ENCODE measurements at places on chromosomes 2 and 18.

- no peak for DNase-seq
Observed at GRCh38 chr2:172108587-172108930, 5.9 kb upstream of the DLX2 start.

GRCh38 chr2:238862701-238863100, 14.8 kb downstream of the TWIST2 start:
- DNase-seq, result no peak

- DNase-seq, result no peak
Observed at GRCh38 chr18:48566589-48566988, 27.8 kb downstream of the CTIF start.

- no peak for DNase-seq
Observed at GRCh38 chr2:18830962-18831361, 241.6 kb upstream of the NT5C1B start.

- DNase-seq, result no peak
Observed at GRCh38 chr2:66574701-66575624, 140.0 kb downstream of the MEIS1 start.

- DNase-seq, result no peak
Observed at GRCh38 chr2:168766600-168766999, 35.8 kb upstream of the NOSTRIN start.

DNA sequence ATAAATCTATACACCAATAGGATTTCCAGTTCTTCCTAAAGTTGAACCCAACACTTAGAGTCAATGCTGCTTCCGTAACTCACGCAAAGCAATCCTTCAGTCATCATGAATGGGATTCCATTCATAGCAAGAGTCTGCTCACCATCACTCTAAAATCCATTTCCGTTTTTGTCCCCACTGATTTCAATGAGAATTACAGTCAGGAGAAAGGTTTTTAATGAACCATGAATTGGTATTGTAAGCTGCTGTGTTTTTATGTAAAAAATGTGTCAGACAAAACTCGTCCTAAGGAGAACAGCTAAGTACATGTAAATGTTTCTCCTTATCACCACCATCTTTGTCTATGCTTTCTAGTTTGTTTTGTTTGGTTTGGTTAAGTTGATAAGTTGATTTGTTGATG, 391.5 kb downstream of the IRS1 start:
- no peak for DNase-seq

DNA sequence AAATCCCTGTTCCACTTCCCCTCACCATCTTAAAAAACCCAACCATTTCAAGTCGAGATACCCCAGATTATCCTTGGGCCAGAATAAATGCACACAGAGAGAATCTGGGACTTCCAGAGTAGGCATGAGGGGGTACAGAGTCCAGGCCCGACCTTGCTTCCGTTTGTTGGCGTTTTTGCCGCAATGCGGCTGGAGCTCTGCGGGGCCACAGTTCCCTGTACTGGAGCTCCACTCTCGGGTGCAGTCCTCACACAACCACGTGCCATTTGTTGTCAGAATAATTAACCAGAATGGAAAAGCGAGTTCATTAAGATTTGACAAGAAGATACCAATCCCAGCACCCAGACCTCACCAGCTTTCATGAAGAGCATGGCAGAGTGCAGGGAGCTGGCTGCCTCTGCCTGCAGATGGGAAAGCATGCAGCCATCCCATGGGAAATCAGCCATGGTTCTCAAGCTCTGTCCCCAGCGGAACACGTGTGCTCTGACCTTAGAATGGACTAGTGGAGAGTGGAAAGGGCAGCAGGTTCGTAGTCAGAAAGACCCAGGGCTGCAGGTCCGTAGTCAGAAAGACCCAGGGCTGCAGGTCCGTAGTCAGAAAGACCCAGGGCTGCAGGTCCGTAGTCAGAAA, 472.8 kb downstream of the EIPR1 start:
- DNase-seq, result no peak

GRCh38 chr2:111995148-111995547, 59.9 kb upstream of the TMEM87B start:
- DNase-seq, result no peak

GRCh38 chr2:232994446-232994845, 18.6 kb downstream of the NGEF start:
- DNase-seq, result no peak

GRCh38 chr18:45106331-45106774, 425.7 kb downstream of the SETBP1 start:
- peak; percentile 51 for DNase-seq

DNA sequence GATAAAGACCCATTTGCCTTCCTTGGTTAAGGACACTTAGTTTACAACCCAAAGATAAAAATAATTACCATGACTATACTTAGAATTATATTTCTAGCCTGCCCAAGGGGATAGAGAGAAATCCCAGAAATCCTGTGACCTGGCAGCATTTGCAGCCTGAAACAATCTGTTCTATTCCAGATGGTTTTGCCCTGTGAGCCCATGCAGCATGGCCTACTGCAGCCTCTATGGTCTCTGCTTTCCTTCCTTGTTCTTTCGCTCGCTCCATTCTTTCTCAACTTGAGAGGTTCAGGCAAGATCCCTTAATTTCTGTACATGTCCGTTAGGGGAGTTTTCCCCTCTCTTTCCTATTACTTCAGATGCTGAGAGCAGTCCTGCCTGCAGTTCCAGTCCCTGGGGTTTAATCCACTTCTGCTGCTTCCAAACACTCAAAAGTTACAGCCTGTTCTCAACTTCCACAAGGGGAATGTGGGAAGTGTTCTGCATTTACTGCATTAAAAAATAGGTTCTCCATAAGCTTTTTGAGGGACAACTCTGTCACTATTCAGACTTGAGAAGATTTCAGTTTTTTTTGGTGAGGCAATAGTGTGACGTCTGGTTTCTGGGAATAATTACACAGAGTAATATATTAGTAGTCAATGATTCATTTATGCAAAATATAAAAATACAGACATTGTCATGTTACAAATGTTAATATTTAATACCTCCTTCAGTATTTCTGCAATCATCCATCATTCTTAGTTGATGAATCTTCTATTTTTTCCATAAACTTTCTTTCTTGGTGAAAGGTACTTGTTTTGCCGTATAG, 80.3 kb downstream of the CDCA7 start:
- DNase-seq, result no peak

DNA sequence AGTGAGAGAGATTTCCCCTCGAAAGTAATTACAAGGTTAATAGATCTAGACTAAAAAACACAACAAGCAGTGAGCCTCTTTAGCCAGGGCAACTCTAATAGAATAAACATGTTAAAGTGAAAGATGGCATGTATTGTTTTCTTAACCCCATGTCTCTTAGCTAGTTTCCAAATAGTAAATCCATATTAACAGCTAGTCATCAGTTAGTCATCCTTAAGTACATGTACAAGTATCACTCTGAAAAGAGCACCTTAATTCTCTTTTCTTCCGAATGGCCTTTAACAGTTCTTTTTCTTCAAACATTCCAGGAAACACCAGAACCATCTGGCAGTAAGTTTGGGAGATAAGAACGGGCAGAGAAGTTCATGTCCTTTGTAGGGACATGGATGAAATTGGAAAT, 1480.0 kb downstream of the LRP1B start:
- DNase-seq, result no peak

- DNase-seq, result no peak
Observed at GRCh38 chr2:236872015-236872414, 213.7 kb upstream of the COPS8 start.

DNA sequence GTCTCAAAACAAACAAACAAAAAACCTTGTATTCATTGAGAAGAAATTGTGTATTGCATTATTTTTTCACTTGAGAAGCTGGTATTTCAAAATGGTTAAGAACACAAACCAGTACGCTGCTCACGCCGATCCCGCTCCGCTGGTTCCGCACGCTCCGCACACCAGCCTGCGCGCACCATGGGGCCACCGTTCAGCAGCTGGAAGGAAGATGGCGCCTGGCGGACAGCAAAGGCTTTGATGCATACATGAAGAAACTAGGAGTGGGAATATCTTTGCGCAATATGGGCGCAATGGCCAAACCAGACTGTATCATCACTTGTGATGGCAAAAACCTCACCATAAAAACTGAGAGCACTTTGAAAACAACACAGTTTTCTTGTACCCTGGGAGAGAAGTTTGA, 75.7 kb downstream of the RBM43 start:
- DNase-seq, result no peak

- no peak for DNase-seq
Observed at GRCh38 chr2:235556901-235557300, 63.1 kb downstream of the AGAP1 start.

- no peak for DNase-seq
Observed at GRCh38 chr2:235063471-235063961, 111.7 kb downstream of the SH3BP4 start.

DNA sequence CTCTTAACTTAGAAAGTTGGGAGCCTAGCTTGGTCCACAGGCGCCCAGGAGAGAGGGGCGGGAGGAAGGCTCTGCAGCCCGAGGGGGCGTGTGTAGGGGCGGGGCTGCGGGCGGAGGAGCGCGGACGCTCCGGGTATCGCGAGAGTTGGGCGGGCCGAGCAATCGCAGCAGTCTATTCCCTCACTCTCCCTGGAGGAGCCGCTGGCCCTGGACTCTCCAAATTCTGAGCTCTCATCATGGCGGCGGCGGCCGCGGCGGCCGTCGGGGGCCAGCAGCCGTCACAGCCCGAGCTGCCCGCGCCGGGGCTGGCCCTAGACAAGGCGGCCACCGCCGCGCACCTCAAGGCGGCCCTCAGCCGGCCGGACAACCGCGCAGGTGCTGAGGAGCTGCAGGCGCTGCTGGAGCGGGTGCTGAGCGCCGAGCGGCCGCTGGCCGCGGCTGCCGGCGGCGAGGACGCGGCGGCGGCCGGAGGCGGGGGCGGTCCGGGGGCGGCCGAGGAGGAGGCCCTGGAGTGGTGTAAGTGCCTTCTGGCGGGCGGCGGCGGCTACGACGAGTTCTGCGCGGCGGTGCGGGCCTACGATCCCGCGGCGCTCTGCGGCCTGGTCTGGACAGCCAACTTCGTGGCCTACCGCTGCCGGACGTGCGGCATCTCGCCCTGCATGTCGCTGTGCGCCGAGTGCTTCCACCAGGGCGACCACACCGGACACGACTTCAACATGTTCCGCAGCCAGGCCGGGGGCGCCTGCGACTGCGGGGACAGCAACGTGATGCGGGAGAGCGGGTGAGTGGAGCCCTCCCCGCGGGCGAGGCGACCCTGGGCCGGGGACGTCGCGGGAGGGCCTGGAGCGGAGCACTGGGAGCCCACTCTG, at the start of gene UBR3:
Gene UBR3 (plus strand): TSS at position 183 of the 869 bp plus-strand sequence. CDS start 54 bp downstream, at position 237.
- DNase-seq, result peak; percentile 93

GRCh38 chr2:69416147-69416546, 21.1 kb downstream of the NFU1 start:
- DNase-seq, result no peak

DNA sequence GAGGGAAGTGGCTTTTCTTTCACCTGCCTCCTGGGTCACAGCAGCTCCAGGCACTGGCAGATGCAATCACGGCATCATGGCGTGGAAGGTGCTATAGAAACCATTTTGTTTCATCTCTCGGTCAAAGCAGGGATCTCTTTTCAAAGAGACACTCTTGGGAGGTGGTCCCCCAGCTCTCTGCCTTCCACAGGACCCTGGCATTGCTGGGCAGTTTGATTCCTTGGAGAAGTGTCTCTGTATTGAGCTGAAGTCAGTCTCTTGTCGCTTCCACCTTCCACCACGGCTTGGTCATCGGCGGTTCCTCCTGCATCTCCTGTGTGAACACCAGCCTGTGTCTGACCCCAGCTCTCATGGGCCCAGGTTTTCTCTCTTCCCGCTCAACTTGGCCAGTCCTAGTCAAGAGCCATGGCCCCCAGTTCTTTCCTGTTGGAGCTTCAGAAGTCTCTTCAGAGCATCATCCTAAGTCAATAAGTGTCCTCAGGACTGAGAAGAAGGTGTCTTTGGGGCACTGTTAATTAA, 42.3 kb upstream of the HDAC4 start:
- no peak for DNase-seq

- no peak for DNase-seq
Observed at GRCh38 chr18:3340682-3341097, 78.8 kb downstream of the MYL12B start.

DNA sequence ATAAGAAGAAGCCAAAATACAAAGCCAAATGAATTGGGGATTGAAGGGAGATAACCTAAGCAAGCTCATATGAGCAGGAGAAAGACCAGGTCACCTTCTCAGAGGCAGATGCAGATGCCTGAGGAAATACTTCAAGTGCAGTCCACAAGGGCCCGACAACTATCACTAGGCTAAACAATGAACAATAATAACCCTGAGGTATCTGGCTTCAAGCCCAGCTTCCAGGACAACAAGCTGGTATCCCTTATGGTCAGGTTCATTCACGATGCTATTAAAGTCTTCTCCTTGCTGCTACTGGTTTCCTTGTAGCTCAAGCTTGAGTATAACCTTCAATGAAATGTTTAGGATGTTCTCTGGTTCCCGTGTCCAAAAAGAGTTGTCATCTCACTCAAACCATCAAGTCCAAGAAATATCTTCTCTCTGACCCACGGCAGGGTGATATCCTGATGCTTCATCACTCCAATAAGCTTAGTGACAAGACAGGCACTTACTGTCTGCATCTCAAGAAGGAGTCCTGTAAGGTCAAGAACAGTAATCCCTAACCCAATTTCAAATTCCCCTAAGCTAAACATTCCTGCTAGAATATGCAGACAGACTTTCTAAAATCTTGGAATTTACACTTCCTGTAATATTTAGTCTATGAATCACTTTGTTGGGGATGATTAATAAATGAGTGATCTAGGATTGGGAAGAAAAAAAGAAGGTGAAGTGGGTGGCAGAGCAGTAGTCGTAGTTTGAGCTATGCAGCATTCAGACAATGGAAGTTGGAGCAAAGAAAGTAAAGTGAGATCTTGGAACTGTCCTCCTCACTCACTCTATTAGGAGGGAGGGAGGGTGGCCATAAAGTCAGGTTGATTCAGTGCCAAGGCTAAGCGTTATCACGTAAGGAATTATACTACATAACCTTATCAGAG, 33.1 kb downstream of the CHN1 start:
- DNase-seq, result no peak

DNA sequence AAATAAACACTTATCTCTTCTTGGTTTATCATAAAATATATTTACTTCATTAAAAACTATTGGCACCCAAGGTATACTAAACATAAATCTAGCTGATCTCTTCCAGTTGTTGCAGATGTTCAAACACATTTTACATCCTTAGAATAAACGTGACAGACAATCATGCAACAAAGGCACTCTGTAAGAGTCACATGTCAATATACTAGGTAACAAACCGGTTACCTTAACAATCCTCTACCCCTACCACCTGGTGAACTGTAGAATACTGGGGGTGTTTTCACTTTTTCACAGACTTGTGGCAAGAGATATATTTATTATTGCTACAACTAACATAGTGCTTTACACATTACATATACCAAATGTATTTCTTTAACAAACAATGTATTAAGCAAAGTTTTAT, 15.8 kb downstream of the STK17B start:
- DNase-seq, result no peak

DNA sequence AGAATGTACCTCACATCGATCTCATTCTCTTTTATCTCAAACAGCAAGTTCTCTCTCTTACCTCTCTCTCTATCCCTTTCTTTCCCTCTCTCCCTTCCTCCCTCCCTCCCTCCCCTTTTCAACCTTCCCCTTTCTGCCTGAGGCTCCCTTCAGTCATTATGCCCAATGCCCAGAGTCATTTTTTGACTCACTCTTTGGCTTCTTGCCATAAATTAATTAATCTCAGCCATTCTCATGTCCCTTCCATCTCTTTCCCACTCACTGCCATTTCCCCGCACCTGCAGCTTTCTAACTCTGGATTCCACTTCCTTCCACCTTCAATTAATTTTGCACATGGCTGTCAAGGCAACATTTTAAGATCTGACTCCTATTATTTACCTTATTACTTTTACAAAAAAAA, 60.1 kb downstream of the EVA1A start:
- DNase-seq, result no peak
